AML-193 (cell line): ENCODE measurements at places on chromosomes 12 and 14.

- DNase-seq, result no peak
Measured at GRCh38 chr12:44441155-44441554, 435.0 kb downstream of the NELL2 start.

DNA sequence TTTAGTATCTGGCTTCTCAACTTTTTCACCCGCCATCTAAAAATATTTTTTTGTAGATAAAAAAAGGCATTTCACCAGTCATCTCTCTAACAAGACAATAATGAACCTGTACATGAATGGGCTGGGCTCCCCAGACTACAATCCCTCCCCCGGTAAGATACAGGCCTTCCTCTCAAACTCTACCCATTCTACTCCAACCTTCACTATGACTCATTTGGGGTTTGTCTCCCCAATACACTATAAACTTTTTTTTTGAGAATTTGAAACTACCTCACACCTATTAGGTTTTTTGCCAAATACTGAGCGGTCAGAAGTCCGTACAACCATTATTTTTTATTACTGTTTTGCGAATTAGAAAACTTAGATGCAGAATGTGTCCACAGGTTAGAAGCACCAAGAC, 784 bp downstream of the RPL6 start:
- DNase-seq, result no peak

DNA sequence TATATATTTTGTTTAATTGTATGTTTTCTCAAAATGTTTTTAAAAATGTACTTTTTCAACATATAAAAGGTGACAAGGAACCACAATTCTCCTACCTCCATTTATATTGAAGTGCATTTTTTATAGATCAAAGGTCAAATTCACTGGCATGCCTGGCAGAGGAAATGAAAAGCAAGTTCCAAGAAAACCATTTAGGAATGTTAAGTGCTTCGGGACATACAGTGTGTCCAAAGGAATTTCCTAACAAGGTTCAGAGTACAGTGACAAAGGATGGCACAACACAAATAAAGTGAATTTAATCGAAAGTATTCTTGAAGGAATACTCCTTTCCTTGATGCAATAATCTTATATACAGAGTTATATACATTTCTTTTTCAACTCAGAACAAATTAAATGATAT, 242.3 kb downstream of the CCER1 start:
- no peak for DNase-seq

DNA sequence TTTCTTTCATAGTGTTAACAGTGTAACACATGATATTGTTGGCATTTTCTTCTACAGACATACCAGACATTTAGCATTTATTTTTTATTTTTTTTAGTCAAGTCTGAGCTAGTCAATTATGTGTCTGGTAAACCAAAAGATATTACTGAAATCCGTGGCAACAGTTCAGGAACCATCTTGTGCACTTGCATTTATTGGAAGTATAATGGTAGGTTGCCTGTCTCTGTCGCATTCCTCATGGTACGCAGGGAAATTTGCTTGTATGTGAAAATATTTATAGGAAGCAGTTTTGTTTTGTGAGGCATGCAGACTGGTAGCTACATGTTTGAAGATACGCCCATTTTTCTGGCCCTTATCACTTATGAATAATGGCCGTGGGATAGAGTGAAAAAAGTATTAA, 186.1 kb upstream of the SLC38A2 start:
- DNase-seq, result no peak

DNA sequence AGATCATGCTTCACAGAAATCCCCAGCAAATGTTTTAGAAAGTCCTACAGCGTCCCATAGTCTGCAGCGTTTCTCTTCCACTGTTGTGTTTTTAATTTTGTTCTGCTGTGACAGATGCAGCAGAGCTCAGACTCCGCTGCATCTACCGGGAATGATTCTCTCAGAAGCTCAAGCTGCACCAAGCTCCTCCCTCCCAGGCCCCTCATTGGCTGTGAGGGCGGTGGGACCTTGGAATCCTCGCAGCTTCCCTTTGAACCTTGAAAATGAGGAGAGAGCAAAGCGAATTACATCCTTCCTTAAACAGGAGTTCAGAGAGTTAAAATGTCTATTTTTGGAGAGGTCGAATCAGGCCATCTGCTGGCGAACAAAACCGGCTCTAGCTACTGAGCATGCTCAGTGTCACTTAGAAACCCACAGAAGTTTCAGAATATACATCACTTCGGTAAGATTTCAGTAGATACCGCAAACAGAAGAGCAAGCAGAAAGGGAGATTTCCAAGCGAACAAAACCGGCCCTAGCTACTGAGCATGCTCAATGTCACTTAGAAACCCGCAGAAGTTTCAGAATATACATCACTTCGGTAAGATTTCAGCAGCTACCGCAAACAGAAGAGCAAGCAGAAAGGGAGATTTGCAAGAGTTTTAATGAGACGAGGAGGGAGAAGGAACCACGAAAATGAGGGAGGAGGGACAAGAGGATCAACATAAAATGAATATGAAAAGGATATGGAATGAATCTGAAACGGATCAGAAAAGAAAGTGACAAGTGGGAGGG, at the start of gene ABCD2:
Gene ABCD2, minus strand, starts transcription at position 144 of the 774 bp plus-strand sequence. CDS start 188 bp downstream, outside the sequence.
- DNase-seq, result peak; percentile 59

GRCh38 chr12:120266180-120266870, 795 bp upstream of the PXN start:
- no peak for DNase-seq

DNA sequence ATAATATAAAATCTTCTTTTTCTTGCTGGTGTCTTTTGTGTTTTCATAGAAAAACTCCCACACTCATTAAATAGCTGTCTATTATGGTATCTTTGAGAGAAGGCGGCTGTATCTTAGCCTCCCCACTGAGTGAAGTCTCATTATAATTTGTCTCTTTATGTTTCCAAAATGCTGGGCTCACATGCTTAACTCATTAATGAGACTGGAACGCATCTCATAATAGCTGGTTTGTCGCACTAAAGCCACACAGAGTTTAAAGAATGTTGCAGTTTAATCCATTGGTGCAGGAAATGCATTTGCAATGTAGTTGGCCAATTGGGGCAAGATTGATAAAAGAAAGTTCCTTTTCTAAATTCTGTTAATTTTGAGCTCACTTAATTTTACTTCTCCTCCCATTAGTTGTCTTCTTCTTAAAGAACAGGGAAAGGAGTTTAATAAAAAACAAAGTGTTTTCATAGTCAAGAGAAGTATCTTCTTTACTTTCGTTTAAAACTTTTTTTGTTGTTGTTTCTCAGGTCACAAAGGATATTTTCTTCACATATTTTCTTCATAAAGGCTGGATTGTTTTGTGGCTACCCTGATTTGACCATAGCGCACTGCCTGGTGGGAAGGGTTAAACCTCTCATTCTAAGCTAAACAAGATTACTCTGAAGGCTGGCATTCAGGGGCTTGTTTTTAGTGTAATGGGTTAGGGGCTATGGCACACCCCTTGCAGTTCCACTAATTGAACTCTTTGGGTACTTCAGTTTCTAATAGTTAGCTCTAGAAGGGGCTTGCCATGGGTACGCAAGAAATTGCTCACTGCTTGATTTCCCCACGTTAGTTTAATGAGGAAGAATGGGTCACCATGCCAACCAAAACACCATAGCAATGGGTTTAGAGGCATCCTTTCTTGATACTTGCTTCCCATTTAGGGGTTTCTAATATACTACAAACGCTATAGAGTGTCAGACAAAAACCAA, 197.0 kb downstream of the TMTC2 start:
- no peak for DNase-seq

- no peak for DNase-seq
Measured at GRCh38 chr14:50791201-50791600, 39.8 kb downstream of the NIN start.

GRCh38 chr14:102873131-102873530, 49.3 kb upstream of the AMN start:
- no peak for DNase-seq
